Fibroblast of skin of right quadriceps (primary cell): ENCODE measurements at places on chromosomes 4 and X.

DNA sequence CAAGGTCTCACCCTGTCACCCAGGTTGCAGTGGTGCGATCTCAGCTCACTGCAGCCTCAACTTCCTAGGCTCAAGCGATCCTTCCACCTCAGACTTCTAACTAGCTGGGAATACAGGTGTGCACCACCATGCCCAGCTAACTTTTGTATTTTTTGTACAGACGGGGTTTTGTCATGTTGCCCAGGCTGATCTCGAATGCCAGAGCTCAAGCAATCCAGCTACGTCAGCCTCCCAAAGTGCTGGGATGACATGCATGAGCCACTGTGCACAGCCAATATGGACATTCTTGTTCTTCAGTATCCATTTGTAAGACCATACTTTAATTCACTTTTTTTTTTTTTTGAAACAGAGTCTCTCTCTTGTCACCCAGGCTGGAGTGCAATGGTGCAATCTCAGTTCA, 3.5 kb upstream of the CCNI start:
- no peak for DNase-seq

GRCh38 chr4:10599574-10599973, 85.0 kb downstream of the CLNK start:
- DNase-seq: peak; percentile 56

GRCh38 chr4:81290813-81291212, 75.8 kb upstream of the PRKG2 start:
- no peak for DNase-seq

DNA sequence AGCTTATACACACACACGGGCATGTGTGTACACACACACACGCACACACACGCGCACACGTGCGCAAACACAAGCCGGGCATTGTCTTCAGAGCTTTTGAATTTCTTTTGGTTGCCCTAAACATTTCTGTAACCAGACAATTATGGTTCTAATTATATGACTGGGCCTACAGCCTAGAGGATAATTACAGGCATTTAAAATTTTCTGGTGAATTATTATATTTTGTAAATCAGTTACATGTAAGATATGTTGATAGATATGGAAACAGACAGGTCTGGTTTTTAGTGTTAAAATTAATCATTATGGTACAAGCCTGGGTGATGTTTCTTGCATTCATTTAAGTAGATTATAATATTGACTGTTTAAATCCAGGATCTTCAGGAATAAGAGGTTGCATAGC, 1120.5 kb downstream of the ADGRL3 start:
- no peak for DNase-seq

- peak; percentile 24 for DNase-seq
These were observed 1087.1 kb downstream of the C4orf33 start for GRCh38 chr4:130183096-130183495.

DNA sequence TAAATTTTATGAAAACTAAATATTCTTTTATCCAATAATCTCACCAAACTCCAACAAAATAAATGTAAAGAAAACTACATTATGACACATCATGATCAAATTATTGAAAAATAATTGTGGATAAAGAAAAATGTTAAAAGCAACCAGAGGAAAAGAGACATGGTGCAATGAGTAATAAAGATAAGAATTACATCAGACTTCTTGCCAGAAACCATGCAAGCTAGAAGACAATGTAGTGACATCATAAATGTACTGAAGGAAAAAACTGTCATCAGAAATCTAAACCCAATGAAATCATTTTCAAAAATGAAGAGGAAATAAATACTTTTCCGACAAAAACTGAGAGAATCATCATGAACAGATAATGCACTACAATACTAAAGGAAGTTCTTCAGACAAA, 135.9 kb upstream of the EOLA2 start:
- DNase-seq: peak; percentile 39

- DNase-seq: no peak
These were observed 487.3 kb downstream of the MID1IP1 start for GRCh38 chrX:39288592-39288991.

DNA sequence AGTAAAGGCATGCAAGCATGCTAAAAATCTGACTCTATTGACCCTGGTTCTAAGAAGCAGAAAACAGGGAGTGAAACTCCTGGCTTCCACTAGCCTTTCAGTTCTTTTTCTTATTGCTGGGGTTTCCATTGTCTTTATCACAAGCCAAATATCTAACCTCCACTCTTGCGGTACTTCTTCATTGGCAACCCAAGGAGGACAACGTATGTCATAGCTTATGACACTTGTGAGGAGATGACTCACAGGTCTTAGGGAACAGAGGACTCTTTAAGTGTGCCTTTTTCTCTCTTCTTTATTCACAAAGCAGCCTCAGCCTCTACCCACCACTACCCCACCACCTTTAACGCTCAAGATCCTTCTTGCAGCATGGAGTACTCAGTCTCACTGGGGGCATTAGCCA, 124.2 kb downstream of the GUCY2F start:
- DNase-seq: no peak

- peak; percentile 87 for DNase-seq
These were observed 298.5 kb upstream of the AADAT start for GRCh38 chr4:170388255-170388654.

DNA sequence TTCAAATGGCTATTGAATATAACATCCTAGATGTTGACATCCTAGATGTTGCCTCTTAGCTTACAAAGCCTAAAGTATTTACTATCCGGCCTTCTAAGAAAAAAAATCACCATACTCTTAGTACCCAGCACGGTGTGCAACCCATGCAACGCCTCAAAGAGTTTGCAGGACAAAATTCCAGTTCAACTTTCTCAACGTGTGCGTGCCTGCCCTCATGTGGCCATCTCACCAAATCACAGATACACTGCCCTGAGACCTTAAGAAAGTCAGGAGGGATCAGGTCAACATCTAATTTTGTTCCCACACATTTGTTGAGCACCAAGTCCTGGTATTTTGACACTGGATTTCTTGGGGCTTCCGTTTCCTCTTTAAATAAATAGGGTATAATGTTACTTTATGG, 68.3 kb downstream of the CRMP1 start:
- peak; percentile 32 for DNase-seq

GRCh38 chr4:81826335-81826734, 354.6 kb upstream of the RASGEF1B start:
- DNase-seq: no peak

DNA sequence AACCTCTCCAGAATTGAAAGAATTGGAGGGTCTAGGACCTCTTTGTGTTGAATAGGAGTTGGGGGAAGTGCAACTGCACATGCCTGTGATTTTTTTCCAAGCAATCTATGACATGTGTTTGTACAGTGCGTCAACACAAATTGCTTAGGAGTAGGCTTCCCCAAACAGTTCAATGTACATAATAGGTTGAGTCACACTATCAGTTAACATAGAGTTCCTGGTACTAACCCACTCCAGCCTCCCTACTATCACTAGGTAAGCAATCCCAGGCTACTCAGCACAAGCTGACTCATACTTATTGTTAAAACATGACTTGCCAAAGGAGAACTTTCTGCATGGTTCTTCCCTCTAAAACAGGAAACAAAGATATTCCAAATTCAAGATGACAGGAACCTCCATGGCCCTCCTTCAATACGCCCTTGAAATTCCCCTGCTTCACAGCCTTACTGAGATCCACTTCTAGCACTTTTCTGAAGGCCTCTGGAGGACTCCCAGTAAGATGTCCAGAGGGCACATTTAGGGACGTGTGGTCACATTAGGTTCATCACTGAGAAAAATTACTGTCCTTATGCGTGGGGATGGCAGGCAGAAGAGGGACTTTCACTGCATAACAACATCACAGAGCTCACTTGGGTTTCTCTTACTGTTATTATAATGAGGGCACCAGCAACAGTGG, 8.4 kb upstream of the VSIG1 start:
- DNase-seq: peak; percentile 62

GRCh38 chr4:152663203-152664066, 16.4 kb downstream of the TMEM154 start:
- no peak for DNase-seq

DNA sequence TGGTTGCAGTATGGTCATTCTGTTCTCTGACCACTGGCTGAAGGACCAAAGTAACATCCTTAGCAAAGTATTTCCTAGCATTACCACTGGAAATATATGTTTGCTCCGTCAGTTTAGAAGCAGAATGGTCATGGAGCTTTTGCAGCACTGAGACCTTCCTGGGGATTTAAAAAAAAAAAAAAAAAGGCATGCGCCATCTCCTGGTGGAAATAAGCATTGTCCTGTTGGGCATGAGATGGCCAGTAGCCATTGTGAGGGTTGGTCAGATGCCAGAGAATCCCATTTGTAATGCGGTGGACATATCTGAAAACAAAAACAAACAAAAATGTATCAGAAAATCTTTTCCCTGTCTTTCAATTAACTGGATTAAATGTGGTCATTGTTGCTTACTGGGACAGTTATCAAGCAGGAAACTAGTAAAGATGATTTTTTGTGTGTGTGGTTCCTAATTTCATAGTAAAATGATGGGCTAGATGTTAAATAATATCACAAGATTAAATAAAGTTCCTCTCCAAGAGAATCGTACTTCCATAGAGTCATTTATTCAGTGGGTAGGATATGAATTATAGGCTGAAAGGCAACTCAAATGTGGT, 139.6 kb downstream of the SOWAHB start:
- DNase-seq: peak; percentile 80

DNA sequence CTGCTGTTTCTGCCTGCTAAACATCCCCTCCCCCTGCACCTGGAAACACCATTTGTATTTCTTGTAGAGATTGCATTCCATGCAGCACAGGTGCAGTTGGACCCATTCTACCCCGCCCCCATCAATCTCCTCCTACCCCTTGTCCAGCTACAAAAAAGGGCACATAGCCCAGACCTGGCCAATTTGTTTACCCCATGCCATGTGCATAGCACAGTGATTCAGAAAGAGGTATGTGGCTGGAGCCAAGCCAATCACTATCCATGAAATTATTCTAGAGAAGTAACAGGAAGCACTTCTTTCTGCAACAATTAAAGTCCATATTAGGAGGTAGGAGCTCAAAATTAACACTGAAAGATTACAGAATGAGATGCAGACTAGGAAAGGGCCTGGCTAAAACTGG, 20.2 kb upstream of the TMEM184C start:
- DNase-seq: peak; percentile 89

DNA sequence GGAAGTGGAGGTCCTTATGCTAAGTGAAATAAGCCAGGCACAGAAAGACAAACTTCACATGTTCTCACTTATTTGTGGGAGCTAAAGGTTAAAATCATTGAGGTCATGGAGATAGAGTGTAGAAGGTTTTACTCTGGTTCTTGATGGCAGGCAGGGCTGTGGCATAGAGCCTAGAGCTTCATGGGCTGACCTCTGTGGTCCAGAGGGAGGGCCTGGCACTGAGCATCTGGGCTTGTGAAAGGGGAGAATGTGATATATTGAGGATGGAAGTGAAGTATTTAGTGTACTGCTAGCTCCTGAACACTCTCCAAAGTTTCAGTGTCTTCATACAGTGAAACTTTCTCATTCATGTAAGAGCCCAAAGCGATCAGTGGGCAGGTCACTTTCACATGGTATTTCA, 71.3 kb upstream of the ANXA3 start:
- DNase-seq: no peak

GRCh38 chr4:75179510-75179909, 246.6 kb downstream of the PARM1 start:
- no peak for DNase-seq

DNA sequence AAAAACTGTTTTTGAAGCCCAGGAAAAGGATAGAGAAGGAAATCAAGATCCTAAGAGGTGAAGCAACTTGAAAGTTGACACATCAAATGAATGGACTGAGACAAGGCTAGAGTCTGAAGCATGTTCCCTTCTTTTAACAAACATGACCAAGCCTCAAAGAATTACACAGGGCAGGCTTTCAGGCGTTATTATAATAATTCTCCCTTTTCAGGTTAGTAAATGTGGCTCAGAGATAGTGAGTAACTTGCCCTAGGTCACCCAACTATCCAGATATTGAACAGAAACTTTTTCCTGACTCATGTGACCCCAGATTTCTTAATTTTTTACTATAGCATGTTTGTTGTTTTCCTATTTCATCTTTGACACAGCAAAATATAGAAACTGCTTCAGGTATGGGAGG, 91.7 kb downstream of the PPP1R2C start:
- no peak for DNase-seq

DNA sequence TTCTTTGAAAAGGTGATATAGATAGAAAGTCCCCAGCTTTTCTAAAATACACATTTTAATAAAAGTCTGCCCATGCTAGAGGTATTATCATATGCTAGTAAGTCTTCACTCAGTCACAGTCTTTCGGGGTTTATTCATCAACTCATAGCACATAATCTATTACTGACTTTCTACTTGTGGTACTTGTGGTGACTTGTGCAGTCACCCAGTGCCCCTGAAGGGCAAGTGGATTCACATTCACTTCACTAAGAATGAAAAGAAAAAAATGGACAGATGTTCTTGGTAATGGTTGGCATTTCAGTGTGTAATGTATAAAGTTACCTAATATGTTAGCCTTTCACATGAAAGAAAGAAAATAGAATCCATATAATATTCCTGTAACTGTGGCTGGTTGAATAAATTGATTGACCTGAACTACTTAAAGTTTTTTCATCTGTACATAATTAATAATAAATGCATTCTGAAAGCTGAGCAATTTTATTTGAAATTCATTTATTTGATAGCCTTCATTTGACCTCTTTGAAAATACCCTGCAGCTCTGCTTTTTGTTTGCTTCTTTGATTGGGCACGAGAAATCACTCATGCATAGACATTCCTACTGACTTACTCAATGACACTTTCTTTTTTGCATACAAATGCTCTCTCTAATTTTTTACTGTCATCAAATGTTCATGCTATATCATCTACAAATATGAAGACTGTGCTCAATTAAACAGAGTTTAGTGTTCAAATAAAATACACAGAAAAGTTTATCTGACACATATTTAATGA, 39.5 kb upstream of the ZNF330 start:
- DNase-seq: no peak

- no peak for DNase-seq
These were observed 155.6 kb downstream of the BTC start for GRCh38 chr4:74638689-74639088.

DNA sequence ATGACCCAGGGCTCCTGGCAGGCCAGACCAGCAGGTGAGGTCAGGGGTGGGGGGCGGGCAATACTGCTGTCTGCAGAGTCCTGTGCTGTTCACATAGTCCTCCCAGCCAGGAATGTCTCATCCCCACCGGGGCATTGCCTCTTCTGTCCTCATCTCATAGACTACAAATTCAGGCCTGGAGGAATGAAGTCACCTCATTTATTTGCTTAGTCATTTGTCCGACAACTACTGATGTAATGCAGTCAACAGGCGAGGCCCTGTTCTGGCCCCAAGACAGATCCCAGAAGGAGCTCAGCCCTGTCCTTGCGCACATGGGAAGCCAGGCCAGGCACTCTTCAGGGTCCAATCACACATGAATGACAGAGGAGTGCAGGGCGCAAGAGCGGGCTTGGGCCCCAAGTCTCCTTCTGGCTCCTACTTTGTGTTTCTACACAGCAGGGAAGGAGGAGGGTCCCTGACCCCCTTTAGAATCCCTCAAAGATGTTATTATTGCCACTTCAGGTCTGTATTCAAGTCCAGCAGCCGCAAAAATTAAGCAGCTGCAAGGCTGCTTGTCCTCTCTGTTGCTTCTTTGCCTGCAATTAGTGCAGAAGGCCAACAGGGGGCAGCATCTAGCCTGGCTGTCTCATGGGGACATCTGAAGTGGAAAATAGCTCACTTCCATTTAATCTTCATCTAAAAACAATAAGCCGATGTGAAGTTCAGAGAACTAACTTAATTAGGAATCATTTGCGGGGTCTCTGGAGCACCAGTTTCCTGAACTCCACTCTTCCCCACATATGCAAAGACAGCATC, 15.2 kb upstream of the HMX1 start:
- no peak for DNase-seq
